Cerebellar nuclear complex (tissue), 1 donor: ENCODE measurements at places on chromosomes 4 and X.

DNA sequence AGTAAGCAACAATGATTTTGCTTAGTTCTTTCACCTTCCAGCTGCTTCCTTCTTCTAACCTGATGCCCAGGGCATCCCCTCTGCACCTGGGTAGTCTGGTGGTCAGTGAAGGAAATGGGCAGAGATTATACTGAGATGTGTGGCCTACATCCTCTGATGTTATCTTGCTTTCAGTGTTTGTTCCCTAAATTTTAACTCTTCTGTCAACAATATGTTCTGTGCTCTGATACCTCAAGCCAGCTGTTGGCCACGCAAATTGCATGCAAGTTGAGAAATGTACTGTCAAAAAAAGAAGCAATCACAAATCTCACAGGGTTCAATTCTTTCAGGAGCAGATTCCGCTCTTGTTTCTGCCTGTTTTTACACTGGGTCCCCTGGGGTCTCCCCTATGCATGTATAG lies 73.8 kb downstream of the FBXW7 start:
- no peak for DNase-seq

DNA sequence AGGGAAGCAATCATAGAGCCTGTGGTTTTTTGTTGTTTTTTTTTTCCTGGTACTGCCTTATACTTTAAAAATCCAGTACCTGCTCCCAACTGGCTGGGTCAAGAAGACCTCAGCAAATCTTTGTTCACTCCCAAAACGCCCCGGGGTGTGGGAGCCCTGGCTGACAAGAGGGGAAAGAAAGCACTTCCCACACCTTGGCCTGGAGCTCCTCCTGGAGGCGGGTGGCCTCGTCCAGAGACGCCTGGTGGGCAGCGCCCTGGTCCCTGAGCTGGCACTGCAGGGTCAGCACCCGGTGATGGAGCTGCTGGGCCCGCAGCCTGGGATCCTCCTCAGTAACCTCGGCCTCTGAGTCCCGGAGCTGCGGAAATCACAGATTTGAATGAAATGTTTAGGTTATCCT lies 38.2 kb downstream of the C4orf50 start:
- no peak for DNase-seq

DNA sequence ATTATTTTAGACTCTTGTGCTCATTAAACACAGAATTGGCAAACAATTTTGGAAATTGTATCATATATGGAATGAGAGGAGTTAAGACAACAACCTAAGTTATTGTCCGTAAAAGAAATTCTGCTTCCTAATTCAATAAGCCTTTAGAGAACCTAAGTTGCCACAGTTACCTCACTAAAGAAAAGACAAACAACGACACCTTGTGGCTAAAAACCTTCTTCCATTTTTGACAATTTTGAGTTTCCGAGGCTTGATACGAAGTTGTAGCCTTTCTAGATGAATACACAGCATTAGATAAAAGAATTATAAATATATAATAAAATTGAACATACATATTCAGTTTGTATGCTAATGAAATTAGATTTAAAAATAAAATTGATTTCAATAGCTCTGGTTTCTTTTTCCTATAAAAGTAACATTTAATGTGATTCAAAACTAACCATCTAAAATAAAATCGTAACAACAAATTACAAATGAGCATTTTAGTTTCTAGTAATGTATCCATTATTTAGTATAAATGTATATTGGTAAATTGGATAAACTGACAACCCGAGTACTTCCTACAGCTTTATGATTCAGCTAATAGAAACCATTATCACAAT lies 275.1 kb downstream of the GPM6A start:
- no peak for DNase-seq

DNA sequence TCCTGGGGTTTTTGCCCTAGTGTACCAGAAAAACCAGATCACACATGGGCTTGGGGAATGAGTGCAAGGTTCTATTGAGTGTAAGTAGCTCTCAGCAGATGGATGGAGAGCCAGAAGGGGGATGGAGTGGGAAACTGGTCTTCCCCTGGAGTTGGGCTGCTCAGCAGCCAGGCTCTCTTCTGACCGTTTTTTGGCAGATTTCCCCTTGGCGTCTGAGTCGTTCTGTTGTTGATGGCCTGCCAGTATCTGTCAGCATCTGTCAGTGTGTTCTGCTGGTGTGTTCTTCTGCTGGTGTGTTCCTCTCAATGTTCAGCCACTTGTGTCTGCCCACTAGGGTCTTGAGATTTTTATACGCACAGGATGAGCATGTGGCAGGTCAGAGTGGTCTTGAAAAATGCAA lies 633.9 kb upstream of the CPEB2 start:
- no peak for DNase-seq

DNA sequence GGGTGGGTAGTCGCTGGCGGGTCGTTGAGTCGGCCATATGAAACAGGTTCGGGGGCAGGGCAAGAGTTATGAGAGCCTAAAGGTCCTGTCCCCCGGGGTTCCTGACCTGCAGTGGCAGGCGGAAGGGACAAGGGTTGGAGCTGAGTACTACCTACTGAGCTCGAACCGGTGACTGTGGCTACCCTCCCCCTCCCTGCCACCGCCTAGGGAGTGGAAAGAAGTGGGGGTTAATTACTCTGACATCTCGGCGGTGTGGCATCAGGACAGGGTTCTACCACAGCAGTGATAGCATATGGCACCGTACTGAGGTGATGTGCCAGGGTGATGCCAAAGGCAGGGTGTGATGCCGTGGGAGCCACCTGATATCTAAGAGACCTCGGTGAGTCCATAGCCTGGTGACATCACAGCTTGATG lies 307 bp downstream of the ATG4A start:
- DNase-seq, result no peak

DNA sequence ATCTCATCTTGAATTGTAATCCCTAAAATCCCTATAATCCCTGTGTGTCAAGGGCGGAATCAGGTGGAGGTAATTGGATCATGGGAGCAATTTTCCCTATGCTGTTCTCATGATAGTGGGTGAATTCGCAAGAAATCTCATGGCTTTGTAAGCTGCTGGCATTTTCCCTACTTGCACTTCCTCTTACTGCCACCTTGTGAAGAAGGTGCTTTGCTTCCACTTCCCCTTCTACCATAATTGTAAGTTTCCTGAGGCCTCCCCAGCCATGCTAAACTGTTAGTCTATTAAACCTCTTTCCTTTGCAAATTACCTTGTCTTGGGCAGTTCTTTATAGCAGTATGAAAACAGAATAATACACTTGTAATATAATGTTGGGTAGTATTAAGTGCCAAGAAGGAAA lies 1087.4 kb upstream of the SLIT2 start:
- no peak for DNase-seq

DNA sequence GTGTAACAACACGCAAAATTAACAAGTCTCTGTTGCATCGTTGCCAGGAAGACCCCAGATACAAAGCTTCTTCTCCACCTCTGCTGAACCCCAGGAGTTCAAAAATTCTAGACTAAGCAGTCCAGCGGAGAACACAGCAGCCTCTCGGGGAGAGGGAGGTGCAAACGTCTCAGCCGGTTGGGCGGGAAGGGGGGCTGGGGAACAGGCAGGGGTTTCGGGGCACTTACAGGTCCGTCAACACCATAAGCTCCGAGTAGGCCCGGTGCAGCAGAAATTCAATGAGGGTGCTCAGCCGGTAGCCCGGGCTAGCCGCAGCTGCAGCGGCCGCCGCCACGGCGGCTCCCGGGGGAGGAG lies 394 bp downstream of the MED14 start:
- no peak for DNase-seq

GRCh38 chr4:54254116-54254914 lies 25.2 kb downstream of the PDGFRA start:
- no peak for DNase-seq

- no peak for DNase-seq
These were observed 795 bp upstream of the SH3KBP1 start for GRCh38 chrX:19887911-19888879.

DNA sequence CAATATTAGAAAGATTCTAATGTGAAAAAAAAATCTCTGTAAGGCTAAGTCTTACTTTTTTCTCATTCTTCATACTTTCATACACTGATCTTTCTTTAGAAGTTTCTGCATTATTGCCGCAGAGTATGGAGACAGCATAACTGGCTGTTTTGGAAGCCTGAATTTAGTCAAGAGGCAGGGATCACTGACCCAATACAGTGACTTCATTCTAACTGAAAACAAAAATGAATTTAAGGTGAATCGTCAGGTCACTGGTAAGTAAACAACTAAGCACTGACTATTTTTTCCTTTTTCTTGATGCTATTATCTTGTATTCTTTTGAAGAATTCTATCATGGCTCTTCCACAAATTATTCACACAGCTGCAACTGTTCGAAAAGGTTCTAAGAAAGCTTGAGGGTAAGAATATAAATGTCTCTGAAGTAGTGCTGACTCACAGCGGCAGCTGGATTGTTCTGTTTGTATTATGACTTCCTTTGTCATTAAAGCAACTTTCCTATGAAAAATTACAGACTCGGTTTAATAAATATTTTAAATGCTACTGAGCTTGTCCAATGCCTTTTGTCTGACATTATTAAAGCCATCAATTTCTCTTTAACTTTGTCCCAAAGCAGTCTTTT lies 609.3 kb downstream of the FSTL5 start:
- no peak for DNase-seq
